Stimulated activated naive CD8-positive, alpha-beta T cell treated with anti-CD3 and anti-CD28 coated beads, Interleukin-15, Interleukin-2, amounts not matched to agents 100 U/mL and 50 U/mL, for 24 hours (primary cell): ENCODE measurements at places on chromosomes 3 and 15.

- DNase-seq, result no peak
These were observed 4.8 kb downstream of the SMAD6 start for GRCh38 chr15:66706840-66707239.

GRCh38 chr3:174495928-174496327 is 363.2 kb upstream of the NAALADL2 start:
- DNase-seq, result no peak

DNA sequence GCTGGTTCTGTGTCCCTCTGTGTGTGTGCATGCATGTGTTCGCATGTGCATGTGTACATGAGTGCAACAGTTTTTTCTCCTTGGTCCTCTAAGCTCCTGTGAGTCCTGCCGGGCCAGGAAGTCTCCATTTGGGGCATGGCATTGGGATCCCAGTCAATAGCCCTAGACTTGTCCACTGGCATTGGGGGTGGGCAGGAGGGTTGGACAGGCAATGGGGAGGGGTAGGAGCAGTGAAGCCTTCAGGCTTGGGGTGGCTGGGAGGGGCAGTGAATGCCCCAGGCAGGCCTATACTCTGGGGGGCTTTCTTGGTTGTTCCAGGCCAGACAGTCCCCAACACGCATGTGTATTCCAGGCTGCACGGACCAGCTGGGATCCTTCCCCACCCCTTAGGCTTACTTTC is 15.6 kb upstream of the C15orf39 start:
- no peak for DNase-seq

DNA sequence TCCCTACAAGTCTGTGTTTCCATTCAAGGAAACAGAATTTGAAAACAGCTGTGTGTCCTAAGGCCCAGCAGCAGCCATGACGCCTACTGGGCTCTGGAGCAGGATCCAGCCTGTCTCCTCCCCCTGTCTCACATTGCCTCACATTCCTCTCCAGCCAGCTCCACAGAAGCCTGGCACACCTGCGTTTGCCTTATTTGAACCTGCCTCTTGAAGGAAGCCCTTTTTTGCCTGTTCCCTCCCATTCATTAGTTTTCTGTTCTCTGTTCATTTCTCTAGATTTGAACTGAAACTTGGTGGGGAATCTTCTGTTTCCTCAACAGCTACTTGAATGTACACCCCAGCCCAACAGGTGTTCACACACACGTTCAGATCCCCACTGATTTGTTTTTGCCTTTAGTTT is 890.5 kb downstream of the TUSC7 start:
- DNase-seq, result no peak

DNA sequence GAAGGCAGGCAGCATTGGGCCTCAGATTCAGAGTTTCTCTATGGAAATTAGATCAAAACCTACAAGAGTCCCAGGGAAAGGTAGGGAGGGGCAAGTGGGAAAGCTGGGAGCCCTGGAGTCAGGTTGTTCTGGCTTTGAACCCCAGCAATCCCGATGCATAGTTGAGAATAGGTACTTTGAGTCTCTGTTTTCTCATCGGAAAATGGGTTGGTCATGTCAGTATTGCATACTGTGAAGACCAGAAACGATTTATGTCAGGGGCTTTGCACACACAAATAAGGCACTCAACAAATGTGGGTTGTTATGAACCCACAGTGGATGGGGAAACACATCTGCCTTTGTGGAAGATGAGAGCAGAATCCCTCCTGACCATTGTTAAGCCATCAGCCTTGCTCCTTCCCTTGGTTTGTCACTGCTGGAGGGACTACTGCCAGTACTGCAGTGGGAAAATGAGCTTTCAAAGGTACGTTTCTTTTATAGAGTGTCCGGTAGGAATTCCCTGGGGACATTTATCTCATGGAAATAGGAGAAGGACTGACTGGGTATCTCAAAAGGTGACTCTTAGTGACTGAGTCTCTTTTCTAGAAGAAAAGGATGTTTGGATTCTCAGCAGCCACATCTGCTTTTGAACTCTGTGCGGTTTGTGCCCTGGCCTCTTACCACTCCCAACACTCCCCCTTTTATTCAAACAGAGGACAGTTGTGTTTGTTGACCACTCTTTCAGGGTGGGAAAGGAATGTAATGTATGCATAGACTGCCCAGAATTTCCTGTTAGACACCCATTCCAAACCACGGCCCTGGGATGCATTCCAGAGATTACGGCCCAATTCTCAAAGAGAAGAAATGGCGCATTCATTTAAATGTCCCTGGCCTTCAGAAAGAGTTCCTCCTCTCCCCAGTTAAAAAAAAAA is 54.6 kb upstream of the VILL start:
- DNase-seq, result no peak

DNA sequence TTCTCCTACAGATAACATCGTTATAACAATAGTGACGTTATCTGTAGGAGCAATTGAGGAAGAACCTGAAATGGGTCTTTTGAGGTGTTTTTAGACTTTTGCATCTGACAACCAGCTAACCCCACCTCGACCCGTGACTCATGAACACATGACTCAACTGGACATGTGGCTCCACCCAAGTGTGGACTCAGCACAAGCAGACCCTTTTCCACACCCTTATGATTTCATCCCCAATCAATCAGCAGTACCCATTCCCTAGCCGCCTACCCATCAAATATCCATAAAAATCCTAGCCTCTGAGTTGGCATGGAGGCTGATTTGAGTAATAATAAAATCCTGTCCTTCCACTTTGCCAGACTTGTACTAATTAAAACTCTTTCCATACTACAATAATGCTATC is 255.4 kb downstream of the ARPP21 start:
- no peak for DNase-seq

- DNase-seq, result no peak
These were observed 57.2 kb downstream of the SLC41A3 start for GRCh38 chr3:126026761-126027160.

- DNase-seq, result no peak
These were observed 116.1 kb downstream of the PDE8A start for GRCh38 chr15:85097725-85098124.
